Activated CD4-positive, alpha-beta T cell treated with anti-CD3 and anti-CD28 coated beads, Interleukin-2, amount 10 ng/mL, durations not matched to agents 24 days and 14 days (primary cell): ENCODE measurements at places on chromosomes 7 and 10. TPM values are rescaled to one million over a fixed set of nuclear protein-coding genes. Genes with fewer than 3 reads are reported as not detected.

GRCh38 chr10:63628526-63629362 is 107.5 kb downstream of the REEP3 start:
- H3K4me3 ChIP-seq, result peak overlapping the region; percentile 94
- peak; percentile 70 for DNase-seq
- peak overlapping the region; percentile 94 for H3K27ac ChIP-seq

GRCh38 chr7:146728141-146728540 is 611.5 kb downstream of the CNTNAP2 start:
- H3K27ac ChIP-seq, result no peak overlapping the region
- H3K4me3 ChIP-seq, result no peak overlapping the region
- no peak for DNase-seq
- no peaks in the 10 kb centered on the region for H3K4me1 ChIP-seq
- H3K27me3 ChIP-seq, result no peaks in the 10 kb centered on the region
- H3K36me3 ChIP-seq, result no peaks in the 10 kb centered on the region

GRCh38 chr10:129055986-129056385 is 411.1 kb upstream of the MGMT start:
- H3K27ac ChIP-seq, result no peak overlapping the region
- DNase-seq, result no peak
- H3K27me3 ChIP-seq, result peaks cover 9% of the 10 kb centered on the region
- no peaks in the 10 kb centered on the region for H3K36me3 ChIP-seq

DNA sequence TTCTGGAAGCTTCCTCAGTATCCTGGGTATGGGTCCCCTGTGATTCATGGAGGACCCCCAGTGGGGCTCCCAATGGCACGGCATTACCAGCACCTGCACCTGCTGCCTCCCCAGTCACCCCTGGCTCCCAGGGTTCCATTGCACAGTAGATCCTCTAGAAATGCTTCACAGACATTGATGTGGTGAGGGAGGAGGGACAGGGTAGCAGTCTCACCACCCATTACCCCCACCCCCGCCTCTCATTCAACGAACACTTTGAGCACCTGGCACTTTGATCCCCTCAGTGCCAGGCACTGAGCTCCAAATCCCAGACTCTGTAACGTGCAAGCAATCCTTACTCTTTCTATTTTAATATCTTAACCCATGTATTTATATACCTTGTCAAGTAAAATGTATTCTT is 26.8 kb upstream of the PSAP start:
- no peak overlapping the region for H3K4me3 ChIP-seq
- DNase-seq, result no peak
- no peaks in the 10 kb centered on the region for H3K36me3 ChIP-seq
- no peaks in the 10 kb centered on the region for H3K27me3 ChIP-seq
- peaks cover 9% of the 10 kb centered on the region for H3K4me1 ChIP-seq

- H3K36me3 ChIP-seq, result no peaks in the 10 kb centered on the region
- H3K4me3 ChIP-seq, result no peak overlapping the region
- H3K27ac ChIP-seq, result no peak overlapping the region
- no peak for DNase-seq
- peaks cover 4% of the 10 kb centered on the region for H3K27me3 ChIP-seq
- H3K4me1 ChIP-seq, result no peaks in the 10 kb centered on the region
These were observed 17.1 kb upstream of the HTR5A start for GRCh38 chr7:155053002-155053401.

DNA sequence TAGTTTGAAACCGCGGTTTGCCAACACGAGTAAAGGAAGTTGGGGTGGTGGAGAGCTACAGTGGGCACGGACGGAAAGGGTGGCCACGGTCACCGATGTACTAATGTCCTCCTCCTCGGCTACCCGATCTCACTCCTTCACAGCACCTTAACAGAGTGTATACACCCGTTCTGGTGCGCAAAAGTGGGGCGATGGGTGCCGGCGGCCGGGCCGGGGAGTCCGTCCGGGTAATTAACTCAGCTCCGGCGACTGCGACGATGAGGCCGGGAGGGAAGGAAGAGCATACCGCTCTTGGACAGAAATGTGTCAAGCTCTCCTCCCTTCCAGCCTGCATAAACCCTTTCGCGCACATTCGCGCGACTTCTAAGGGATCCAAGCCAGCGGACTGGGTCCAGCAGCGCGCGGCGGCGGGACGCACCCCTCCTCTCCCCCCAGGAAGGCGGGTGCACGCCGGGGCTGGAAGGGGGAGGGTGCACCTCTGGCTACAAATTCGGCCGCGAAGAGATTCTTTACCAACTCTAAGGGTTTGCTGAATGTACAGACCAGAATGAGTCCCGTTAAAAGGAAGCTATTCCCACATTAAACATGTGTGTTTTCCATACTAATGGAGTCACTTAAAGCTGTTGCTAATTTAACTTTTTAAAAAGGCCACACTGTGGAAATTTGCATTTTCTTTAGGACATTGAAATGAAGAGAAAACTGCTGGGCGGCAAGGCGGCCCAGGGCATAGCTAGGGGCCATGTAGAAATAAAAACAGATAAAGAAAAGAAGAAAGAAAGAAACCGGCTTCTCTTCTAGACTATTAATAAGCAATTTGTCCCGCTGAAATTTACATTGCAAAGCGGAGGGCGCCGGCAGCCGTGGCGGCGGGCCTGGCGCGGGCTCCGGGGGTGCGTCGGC is 6.6 kb upstream of the EBF3 start:
- peaks cover 6% of the 10 kb centered on the region for H3K36me3 ChIP-seq
- peaks cover 63% of the 10 kb centered on the region for H3K27me3 ChIP-seq
- no peak for DNase-seq
- no peak overlapping the region for H3K4me3 ChIP-seq

DNA sequence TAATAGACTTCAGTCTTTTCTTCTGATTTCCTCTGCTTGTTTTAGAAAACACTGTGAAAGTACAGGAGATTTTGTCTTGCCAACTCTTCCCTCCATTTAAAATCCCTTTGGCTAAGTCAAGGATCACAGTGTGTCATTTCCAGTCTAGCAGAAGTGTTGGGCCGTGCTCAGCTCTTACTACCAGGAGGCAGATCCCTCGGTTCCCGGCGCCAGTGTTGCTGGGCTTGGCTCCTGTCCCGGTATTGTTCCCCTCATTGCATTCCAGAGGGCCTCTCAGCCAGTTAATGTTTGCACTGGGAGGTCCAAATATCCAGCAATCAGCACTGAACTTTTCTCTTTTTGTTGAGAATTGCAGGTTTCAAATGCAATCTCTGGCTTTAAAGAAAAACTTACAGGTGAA is 612.1 kb upstream of the MGMT start:
- H3K27ac ChIP-seq, result no peak overlapping the region
- no peaks in the 10 kb centered on the region for H3K36me3 ChIP-seq
- H3K4me3 ChIP-seq, result no peak overlapping the region
- DNase-seq, result no peak

- H3K4me1 ChIP-seq, result no peaks in the 10 kb centered on the region
- no peak for DNase-seq
- no peak overlapping the region for H3K27ac ChIP-seq
These were observed 396.2 kb downstream of the REEP3 start for GRCh38 chr10:63917363-63917762.

DNA sequence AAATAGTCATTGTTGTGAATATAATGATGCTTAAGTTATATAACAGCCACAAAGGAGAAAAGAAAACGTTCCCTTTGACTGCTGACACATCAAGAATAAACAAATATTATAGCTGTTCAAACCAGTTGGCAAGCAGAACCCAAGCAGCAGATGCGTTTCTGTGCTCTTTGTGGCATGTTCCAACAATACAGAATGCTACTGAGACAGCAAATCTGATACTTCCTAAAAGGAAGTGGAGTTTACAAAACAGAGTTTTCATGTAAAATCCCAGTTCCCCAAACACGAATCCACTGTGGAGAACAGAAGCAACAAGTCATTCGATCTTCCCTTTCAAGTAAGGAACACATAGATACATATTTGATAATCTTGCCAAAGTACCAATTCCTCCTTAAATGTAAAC is 170.9 kb upstream of the ASAH2 start:
- H3K4me3 ChIP-seq, result no peak overlapping the region
- H3K36me3 ChIP-seq, result peaks cover 8% of the 10 kb centered on the region
- no peak for DNase-seq
- no peak overlapping the region for H3K27ac ChIP-seq
- H3K4me1 ChIP-seq, result peaks cover 37% of the 10 kb centered on the region

DNA sequence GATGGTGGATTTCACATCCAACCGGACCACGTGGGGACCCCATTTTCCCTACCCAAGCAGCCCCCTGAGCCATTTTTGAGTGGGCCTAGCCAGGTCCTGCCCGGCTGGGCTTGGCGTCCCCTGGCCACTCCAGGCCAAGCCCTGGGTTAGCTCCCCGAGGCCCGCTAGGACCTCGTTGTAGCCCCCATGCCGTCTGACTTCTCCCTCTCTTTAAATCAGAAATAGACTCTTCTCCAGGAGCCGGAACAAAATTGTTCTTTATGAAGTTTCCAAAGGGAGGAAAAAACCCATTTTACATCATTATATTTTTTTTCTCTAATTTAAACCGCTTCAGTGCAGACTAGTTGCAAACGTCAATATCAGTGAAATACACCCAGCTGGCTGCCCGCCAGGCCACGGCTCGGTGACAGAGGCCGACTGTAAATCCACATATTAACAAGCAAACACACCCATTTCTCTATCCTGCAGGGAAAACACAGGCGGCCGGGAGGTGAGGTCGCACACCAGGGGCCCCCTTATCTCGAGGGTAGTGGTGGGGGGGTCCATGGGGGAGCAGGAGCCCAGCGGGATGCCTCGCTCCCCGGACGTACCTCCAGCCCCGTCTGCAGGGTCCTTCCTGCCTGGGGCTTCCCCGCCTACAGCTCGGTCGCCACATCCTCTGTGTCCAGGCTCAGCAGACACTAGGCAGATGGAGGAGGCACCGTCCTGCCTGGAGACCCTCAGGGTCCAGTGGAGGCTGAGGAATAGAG is 72.7 kb downstream of the ELFN1 start:
- H3K27ac ChIP-seq, result no peak overlapping the region
- no peak for DNase-seq
- H3K4me1 ChIP-seq, result peaks cover 11% of the 10 kb centered on the region
- H3K36me3 ChIP-seq, result no peaks in the 10 kb centered on the region
- H3K27me3 ChIP-seq, result peaks cover 5% of the 10 kb centered on the region

DNA sequence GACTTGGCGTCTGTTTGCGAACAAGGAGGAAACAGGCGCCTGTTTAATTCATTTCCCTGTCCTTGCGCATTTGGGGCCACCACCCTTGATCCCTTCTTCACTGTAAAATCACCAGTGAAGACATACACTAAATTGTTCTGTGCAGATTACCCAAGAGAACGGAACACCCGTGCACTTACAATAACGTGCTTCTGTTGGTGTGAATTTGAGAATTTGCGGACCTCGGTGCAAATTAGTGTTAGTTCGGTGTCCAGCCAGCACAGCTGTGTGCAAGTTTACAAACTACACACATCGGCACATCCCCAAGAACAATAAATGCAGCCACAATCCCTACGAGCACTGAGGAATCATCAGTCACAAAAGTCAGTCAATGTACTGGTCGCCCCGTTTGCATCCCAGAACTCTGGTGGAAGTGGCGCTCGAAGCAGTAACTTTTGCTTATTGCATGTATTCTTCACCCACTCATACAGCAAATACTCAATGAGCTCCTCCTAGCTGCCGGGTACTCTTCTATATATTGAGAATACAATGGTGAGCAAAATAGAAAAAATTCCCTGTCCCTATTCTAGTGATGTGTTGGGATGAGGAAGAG is 786 bp upstream of the CNOT4 start:
- no peak overlapping the region for H3K4me3 ChIP-seq
- H3K27ac ChIP-seq, result no peak overlapping the region
- H3K36me3 ChIP-seq, result peaks cover 4% of the 10 kb centered on the region
- no peak for DNase-seq

GRCh38 chr10:59229441-59229840 is 53.0 kb downstream of the PHYHIPL start:
- no peaks in the 10 kb centered on the region for H3K27me3 ChIP-seq
- H3K36me3 ChIP-seq, result no peaks in the 10 kb centered on the region
- H3K4me1 ChIP-seq, result no peaks in the 10 kb centered on the region
- no peak overlapping the region for H3K27ac ChIP-seq

DNA sequence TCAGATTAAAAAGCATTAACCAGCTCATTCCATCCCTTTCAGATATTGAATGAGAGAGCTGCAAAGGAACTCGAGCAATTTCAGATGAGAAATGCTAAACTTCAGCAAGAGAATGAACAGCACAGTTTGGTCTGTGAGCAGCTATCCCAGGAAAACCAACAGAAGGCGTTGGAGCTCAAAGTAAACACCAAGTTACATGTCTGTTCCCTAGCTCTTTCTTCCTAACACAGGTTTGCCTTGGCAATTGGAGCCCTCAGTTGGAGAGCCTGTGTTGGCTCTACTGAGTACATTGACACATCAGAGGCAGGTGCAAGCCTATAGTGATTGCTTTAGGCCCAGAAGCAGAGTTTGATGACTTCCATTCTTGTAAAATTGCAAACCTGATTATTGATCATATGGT is 14.7 kb downstream of the CFAP58 start:
- no peaks in the 10 kb centered on the region for H3K36me3 ChIP-seq
- DNase-seq, result no peak
- H3K4me1 ChIP-seq, result no peaks in the 10 kb centered on the region
- no peak overlapping the region for H3K27ac ChIP-seq
- H3K4me3 ChIP-seq, result no peak overlapping the region
- peaks cover 21% of the 10 kb centered on the region for H3K27me3 ChIP-seq

DNA sequence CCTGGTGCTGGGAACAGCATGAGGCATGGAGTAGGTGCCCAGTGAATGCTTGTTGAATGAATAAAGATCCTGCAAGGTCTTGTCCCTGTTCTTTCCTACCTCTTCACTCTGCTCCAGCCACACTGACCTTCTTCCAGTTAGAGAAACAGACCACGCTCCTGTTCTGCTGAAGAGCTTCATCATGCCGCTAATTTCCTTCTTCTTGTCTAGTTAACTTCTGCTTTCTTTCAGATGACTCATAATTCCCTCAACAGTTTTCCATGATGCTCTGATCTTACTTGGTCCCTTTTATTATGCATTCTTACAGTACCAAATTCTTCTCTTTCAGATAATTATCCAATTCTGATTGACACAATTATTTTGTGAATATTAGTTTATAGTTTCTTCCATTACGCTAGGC is 59.5 kb upstream of the C1QL3 start:
- H3K36me3 ChIP-seq, result no peaks in the 10 kb centered on the region
- H3K27me3 ChIP-seq, result peaks cover 7% of the 10 kb centered on the region
- no peak overlapping the region for H3K4me3 ChIP-seq

- peak overlapping the region; percentile 95 for H3K27ac ChIP-seq
- H3K4me3 ChIP-seq, result peak overlapping the region; percentile 59
- peaks cover 67% of the 10 kb centered on the region for H3K4me1 ChIP-seq
- H3K27me3 ChIP-seq, result no peaks in the 10 kb centered on the region
- H3K36me3 ChIP-seq, result peaks cover 72% of the 10 kb centered on the region
These were observed 160.3 kb upstream of the KLF14 start for GRCh38 chr7:130894146-130894908.

- no peaks in the 10 kb centered on the region for H3K36me3 ChIP-seq
- H3K27ac ChIP-seq, result no peak overlapping the region
- no peaks in the 10 kb centered on the region for H3K4me1 ChIP-seq
- H3K27me3 ChIP-seq, result no peaks in the 10 kb centered on the region
- DNase-seq, result no peak
- H3K4me3 ChIP-seq, result no peak overlapping the region
These were observed 119.9 kb downstream of the HPSE2 start for GRCh38 chr10:99115703-99116102.

- H3K4me3 ChIP-seq, result peak overlapping the region; percentile 1
- H3K36me3 ChIP-seq, result peaks cover 1% of the 10 kb centered on the region
- H3K27me3 ChIP-seq, result no peaks in the 10 kb centered on the region
- DNase-seq, result peak; percentile 79
These were observed 2.1 kb upstream of the CCDC126 start for GRCh38 chr7:23594879-23595604.

MLXIPL gene
- not detected in 2 replicates for total RNA-seq

ALOX5 gene
- total RNA-seq, result 1.0 and 2.4 TPM in 2 replicates

SEC31B gene
- 54.2 and 57.0 TPM in 2 replicates for total RNA-seq

MASTL gene
- total RNA-seq, result 34.0 and 34.5 TPM in 2 replicates

DYNC1I1 gene
- not detected in 2 replicates for total RNA-seq
